ENCODE measurements at places on chromosomes 7 and 10.

GRCh38 chr10:34179280-34179679, 635.8 kb downstream of the PARD3 start:
- no peak for DNase-seq

DNA sequence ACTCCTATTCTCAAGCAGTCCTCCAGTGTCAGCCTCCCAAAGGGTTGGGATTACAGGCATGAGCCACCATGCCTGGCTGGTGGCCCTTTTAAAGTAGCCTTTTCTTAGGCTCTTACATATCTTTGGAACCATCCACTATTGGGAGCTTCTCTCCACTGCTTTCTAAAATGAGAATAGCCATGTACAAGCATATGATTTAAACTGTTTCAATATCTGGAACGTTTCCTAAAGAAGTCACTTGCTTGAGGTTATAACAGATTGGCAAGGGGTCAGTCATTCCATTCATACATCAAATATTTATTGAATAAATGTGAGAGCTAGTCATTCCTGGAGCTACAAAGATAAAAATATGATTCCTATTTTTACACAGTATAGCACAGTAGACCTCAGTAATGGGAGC, 97.4 kb upstream of the LRGUK start:
- DNase-seq, result no peak

GRCh38 chr7:44574287-44574872, 672 bp upstream of the DDX56 start:
- DNase-seq, result no peak

GRCh38 chr10:88931548-88931947, 21.0 kb downstream of the ACTA2 start:
- DNase-seq, result no peak

- no peak for DNase-seq
Observed at GRCh38 chr7:21965291-21965690, 19.6 kb upstream of the CDCA7L start.

DNA sequence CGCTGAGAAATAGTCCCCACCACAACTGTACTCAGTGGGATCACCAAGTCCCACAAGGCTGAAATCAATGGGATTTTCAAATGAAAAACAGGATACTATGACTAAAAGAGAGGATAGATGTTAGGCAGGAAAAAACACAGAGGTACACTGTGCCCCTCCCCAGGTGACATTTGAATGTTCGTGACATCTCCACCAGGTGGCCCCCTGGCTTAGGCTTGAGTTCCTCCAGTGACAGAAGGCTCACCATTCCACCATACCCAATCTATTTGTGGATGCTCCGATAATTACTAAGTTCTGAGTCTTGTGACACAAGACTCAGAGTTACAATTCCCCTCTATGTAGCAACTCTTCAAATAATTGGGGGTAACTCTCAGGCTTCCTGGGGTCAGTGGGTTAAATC, 77.5 kb upstream of the KCNMA1 start:
- no peak for DNase-seq

DNA sequence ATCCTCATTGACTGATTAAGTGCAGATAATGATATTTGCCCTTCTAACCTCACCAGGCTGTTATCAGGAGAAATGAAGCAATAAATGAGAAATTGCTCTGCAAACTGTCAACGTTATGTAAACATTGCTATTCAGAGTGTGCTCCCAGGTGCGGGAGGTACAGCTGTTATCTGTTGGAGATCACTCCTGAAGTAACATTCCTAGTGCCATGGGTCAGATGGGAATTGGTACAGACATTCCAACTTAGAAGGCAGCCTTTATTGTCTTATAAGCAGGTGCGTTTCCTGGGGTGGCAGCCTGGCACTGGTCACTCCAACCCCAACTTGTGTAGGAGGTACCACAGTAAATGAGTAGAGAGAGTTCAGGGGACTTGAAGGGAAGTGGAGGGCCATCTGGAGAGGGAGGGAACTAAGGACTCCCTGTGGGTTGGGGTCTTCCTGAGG, 36.8 kb downstream of the HK1 start:
- no peak for DNase-seq

- DNase-seq, result no peak
Observed at GRCh38 chr7:70634071-70634470, 497.9 kb upstream of the GALNT17 start.

GRCh38 chr7:78020874-78021249, 222.3 kb downstream of the PHTF2 start:
- DNase-seq, result no peak

DNA sequence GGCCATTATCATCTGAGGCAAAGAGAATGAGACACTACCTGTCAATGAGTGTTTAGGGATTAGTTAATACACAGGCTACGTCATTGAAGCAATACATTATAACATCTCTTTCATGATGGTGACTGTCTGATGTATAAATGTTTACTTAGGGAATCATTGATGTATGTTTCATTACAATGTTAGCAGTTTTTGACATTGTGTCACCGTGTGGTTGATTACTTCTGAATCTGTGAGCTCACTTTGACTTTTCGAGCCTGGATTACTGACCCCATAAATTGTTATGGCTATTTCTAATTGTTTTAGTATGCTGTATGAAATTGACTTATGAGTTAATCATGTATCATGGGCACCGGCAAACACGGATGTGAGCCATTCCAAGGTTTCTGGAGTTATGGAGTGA, 494.0 kb downstream of the MAGI2 start:
- no peak for DNase-seq

DNA sequence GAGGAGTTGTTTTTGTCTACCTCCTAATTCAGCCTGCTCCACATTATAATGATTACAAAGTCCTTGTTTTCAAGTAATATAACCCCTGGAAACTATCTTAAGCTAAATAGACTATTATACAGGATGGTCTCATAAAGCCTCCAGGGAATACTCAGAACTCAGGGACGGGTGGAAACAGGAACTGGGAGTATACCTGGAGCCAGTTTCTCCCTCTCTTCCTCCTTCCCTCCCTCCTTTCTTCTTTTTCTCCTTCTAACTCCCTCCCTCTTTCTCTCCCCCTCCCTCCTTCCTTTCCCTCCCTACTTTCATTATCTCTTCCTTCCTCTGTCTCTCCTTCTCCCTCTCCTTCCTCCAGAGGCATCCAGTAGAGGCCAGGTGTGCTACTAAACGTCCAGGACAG, 76.2 kb upstream of the PRR15 start:
- no peak for DNase-seq

DNA sequence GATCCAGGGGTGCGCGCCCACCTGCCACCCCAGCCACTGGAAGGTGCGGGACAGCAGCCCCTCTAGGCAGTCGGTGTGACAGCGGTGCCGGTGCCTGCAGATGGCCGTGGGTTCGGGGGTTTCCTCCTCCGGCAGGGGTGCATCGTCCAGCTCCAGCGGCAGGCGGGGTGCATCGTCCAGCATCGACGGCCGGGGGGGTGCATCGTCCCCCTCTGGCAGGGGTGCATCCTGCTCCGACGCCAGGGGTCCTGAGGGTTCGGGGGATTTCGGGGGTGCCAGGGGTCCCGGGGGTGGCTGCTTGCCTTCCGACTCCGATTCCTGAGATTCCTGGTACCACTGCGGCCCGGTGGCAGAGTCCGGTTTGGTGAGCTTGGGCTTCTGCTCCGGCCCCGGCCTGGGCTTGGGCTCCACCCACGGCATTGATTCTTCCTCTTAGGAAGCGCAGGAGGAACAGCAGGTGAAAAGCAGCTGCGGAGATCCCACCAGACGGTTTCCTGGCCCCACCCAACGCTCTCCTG, 90.2 kb upstream of the RAB18 start:
- DNase-seq, result no peak

- DNase-seq, result no peak
Observed at GRCh38 chr10:43674553-43675210, 26.0 kb upstream of the ZNF32 start.

- DNase-seq, result no peak
Observed at GRCh38 chr7:24669971-24670591, 87.2 kb downstream of the GSDME start.

- no peak for DNase-seq
Observed at GRCh38 chr7:45414226-45414625, 159.9 kb upstream of the ADCY1 start.

- no peak for DNase-seq
Observed at GRCh38 chr10:58827381-58827780, 314.7 kb downstream of the BICC1 start.

- DNase-seq, result no peak
Observed at GRCh38 chr10:22335173-22335933, 9.9 kb upstream of the SPAG6 start.

GRCh38 chr10:80392250-80392649, 16.1 kb upstream of the PRXL2A start:
- no peak for DNase-seq

- no peak for DNase-seq
Observed at GRCh38 chr7:99784007-99784406, at the start of gene CYP3A4. CYP3A4 (minus strand) TSS chr7:99784184; CDS start chr7:99784081, 103 bp downstream.

- DNase-seq, result no peak
Observed at GRCh38 chr7:116089293-116089692, 58.7 kb upstream of the TFEC start.

DNA sequence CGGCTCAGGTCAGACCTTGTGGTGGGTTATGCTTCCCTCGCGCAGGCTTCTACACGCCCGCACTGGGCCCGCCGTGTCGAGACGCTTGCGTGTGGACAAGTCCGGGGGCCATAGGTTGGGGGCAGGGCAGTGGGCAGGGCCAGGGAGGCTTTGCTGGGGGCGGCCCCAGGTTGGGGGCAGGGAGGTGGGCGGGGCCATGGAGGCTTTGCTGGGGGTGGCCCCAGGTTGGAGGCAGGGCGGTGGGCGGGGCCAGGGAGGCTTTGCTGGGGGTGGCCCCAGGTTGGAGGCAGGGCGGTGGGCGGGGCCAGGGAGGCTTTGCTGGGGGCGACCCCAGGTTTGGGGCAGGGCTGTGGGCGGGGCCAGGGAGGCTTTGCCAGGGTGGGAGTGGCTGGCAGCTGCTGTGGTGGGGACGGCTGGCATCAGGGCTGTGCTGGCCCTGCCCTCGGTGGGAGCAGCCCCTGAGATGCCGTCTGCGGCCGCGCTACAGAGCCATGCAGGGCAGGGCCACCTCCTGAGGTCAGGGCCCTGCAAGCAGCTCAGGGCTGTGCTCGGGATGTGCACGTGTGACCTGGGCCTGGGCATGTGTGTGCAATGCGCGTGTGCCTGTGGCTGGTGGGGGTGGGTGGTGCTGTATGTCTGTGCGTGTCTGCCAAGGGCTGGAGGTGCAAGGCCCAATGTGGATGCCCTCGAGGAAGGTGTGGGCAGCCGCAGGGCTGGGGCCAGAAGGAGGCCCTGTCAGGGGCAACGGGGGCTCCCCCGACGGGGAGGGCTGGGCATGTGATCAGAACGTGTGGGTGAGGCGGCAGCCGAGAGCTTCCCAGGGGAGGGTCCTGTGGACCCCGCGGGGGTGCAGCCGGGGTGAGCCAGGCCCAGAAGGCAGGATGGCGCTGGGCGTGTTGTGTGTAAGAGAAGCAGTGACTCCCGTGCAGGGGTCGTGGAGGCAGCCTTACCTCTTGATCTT, 72.5 kb upstream of the NKX6-2 start:
- DNase-seq, result no peak

GRCh38 chr10:93091960-93092359, 18.3 kb downstream of the CYP26A1 start:
- no peak for DNase-seq

GRCh38 chr10:8296090-8296733, 241.7 kb downstream of the GATA3 start:
- DNase-seq, result no peak

DNA sequence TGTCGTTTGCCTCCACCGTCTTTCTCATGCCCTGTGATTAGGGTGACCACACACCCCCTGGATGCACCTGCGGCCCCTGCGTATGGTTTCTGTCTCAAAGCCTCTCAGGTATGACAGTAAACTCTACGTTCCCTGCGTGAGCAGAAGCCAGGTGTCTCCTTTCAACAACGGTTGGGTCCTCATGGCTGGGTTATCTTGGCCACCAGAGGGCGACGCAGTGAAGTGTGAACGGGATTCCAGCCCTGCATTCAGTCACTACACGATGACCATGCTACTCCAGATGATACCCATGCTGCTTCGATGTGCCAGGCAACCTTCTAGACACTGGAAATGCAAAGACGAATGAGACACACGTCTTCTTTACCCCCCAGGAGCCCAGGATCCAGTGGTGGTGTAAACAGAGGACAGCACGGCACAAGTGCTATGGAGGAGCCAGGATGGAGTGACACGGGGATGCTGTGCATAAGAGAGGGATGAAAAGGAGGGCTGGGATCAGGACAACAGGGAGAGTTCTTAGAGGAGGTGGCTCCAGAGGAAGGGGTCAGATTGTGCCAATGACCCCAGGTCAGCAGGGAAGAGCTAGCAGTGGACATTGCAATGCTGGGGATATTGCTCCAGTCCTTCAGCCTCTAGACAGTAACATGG, 228.1 kb upstream of the PFKP start:
- peak; percentile 35 for DNase-seq

GRCh38 chr10:90432866-90433265, 425.0 kb downstream of the HTR7 start:
- no peak for DNase-seq

- DNase-seq, result no peak
Observed at GRCh38 chr10:29387269-29387668, 98.4 kb downstream of the LYZL1 start.

DNA sequence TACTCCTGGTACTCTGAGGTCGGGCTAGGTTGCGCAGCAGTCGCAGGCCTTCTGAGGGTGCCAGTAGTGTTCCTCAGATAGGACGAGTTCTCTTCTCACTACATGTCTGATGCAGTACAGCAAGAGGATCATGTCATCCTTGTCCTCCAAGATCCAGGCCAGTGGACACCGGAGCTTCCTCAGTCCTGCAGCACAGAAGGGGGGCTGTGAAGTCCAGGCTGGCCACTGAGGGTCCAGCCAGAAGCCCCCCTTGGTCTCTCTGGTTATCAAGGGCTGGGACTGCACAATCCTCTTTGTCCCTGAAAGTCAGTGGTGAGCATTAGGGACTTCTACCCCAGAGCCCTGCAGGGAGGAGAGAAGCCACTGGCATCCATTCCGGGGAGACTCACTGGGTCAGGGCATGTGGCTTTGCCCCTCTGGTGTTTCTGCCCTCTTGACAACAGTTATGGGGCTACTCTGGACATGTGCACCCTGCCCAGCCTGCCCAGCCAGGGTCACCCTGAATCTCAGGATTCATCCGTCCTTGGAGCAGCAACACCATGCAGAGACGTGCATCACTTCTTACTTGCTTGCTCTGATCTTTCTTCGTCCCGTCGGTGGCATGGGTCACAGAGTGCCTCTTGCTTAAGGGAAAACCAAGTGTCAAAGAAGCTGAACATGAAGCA, 125.7 kb downstream of the ADCY1 start:
- DNase-seq, result no peak

DNA sequence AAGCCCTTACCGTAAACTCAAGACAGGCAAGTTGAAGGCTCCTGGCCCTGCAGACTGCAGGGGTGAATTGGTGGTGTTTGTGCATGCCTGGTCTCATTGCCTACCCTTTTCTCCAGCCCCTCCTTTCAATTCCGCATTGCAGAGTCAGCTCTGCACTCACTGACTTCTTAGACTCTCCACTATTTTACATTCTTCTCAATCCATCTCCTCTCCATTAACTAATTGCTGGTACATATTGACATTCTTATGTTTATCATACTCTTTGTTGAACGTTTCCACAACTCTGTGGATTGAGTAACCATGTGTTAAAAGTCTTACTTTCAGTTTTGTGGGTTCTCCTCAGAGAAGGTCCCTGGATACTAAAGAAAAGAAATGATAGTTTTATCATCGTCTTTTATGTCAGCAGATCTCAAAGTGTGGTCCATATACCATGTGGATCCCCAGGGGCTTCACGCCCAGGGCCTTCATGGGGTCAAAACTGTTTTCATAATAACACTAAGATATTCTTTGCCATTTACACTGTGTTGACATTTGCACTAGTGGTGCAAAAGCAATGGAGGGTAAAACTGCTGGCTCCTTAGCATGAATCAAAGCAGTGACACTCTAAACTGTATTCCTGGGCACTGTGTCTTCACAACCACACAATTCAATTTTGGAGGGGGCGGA, 135.4 kb upstream of the FZD1 start:
- no peak for DNase-seq

All from COLO829 (cell line).